ENCODE measurements at places on chromosomes 16 and 17.

DNA sequence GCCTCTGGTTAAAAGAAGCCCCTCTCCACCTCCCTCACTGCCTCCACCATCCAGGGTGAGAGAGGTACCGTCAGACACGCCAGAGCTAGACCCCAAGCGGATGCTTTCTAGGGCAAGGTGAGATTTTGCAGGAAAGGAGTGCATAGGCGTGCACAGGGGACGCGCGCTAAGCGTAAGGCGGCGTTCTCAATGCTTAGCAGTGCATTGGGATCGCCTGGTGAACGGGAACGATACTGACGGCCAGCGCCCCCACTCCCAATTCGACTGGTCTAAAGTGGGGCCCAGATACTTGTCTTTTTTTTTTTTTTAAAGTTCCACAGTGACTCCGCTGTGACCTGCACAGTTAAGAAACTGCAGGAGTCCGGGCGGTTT, 57.9 kb upstream of the CREBBP start:
- DNase-seq, result no peak

DNA sequence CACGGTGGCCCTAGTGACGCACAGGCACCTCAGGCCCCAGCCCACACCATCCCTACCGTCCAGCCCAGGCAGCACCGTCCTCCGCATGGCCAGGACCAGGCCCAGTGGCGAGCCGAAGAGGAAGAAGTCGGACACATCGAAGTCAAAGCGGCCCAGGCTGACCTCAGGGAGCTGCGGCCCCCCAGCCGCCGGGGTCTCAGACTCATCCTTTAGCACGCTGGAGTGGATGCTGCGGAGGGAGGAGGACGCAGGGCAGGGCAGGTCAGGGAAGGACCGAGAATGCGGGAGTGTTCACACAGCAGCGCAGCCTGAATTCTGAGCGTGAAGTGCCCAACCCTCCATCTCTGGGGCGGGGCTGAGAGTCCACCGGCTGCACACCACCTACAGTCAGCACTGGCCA, 30.1 kb downstream of the PIMREG start:
- DNase-seq, result no peak

DNA sequence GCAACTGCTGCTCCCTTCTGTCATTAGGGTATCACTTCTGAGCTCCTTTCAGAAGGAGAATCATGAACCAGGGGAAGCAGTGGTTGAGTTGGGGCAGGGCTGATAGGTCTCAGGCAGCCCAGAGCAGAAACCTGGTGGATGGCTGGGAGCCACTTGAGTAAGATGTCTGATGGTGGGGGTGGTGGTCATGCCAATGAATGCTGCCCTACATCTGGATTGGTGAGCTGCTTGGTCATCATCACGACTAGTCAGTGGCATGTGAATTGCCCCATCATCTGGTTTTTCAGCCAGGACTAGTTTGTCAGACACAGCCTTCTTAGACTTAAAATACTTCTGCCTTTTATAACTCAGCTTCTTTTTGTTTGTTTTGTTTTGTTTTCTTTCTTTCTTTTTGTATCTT, 2.6 kb downstream of the GID4 start:
- no peak for DNase-seq

DNA sequence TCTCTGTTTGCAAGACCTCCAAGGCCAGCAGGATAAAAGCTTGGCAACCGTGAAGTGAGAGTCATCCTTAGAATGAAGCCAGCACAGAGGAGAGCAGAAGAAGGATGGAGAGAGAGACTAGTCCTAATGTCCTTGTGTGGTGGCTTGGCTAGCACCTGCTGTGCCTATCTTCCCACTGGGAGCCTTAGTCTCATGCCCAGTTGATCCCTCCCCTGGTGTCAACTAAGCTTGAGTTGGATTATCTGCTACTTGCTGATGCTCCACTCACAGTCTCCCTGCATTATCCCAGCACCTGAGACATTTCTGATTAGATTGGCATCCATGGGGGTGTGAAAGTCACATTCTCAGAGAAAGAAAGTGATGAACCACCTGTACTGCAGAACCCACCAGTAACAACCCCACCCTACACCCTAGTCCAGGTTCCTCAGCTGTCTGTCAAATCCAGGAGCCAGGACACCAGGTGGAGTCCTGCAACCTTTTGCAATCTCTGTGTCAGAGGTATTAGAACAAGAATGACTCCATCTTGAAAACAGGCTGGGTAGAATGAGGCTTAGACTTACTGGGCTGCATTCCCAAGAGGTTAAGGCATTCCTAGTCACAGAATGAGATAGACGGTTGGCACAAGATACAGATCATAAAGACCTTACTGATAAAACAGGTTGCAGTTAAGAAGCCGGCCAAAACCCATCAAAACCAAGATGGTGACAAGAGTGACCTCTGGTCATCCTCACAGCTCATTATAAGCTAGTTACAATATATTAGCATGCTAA, 460.2 kb upstream of the C16orf82 start:
- no peak for DNase-seq

- DNase-seq, result no peak
Observed at GRCh38 chr16:735982-736453, 4.8 kb downstream of the CIAO3 start.

- DNase-seq, result no peak
Observed at GRCh38 chr16:55725055-55725777, 69.4 kb downstream of the SLC6A2 start.

DNA sequence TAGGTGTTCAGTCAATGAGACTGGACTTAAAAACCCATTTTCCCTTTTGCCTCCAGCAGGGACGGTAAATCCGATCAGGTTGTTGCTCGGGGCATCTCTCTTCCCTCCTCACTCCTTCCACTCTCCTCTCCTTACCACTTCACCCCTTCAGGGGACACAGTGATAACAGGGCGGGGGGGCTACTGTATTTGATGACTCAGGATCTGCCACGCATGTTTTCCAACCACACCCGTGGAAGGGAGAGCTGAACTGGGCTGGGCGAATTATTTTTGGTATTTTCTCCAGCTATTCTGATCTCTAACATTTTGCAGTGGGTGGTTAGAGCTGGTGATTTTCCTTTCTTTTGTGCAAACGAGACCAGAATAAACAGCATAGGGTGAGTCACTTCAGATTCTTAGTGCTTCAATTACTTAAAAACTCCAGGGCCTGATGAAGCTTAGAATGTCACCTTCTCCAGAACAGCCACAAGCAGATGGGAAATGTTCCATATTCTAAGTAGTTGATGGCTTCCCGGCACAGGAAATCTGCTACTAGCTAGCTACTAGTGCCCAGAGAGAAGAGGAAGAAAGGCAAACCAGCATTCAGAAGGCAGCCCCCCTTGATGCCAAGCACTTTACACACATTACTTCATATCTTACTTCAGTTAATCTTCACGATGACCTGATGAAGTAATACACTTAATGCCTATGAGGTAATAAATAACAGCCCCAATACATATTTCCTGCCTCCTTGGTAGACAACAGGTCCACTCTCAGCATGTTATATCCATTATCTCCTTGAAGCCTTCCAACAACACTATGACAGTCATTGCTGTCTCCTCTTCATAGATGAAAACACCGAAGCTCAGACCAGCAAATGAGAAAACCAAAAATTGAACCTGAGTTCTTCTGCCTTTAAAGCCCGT, 74.1 kb downstream of the ASIC2 start:
- peak; percentile 65 for DNase-seq

- no peak for DNase-seq
Observed at GRCh38 chr16:66289051-66289680, 77.3 kb upstream of the CDH5 start.

- no peak for DNase-seq
Observed at GRCh38 chr17:76903631-76904030, 35.4 kb downstream of the MGAT5B start.

DNA sequence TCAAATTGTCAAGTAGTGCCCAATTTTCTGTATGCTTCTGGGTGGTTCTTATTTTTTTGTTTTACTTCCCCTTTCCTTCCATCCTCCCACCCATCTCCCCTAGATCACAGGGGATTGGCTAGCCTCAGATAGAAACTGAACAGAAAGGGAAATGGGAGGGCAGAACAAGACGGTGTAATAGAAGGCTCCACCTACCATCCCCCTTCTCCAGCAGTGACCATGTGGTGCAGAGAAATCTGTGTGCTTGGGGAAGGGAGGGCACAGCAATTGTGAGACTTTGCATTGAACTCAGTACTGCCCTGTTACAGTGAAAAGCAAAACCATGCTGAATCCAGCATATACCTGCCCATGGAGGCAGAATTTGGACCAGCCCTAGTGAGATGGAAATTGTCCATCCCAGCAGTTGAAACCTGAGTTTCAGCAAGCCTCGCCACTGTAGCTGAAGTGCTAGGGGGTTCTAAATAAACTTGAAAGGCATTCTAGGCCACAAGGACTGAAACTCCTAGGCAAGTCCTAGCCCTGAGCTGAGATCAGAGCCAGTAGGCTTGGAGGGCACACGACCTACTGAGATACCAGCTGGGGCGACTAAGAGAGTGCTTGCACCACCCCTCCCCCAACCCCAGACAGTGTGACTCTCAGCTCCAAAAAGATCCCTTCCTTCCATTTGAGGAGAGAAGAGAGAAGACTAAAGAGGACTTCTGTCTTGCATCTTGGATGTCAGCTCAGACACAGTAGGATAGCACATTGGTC, 5.2 kb downstream of the SLFN11 start:
- DNase-seq, result no peak

DNA sequence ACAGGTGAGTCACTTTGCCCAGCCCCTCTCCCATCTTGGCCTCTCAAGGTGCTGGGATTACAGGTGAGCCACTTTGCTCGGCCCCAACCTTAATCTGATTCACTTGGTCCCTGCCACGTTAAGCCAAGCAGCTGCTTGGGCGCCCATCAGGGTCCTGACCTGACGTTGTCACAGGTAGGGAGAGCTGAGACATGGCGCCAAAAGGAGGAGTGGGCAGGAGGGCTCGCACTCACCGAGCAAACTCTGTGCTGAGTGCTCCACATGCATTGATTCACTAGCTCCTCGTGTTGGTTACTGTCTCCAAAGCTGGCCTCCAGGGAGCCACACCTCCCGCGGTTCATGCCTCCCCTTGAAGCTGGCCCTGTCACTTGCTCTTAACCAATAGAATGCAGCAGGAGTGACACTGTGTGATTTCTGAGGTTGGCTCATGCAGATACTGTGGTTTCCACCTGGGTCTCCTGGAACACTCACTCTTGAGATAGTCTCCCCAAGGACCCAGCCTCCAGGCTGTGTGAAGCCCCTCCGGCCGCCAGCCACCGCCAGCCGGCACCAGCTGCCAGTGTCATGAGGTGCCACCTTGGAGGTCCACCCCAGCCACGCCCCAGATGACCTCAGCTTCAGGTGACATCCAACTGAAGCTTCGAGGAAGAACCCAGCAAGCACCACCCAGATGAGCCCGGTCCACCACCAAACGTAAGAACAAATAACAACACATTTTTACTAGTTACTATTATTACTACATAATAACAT, 223.0 kb downstream of the GSG1L start:
- no peak for DNase-seq

DNA sequence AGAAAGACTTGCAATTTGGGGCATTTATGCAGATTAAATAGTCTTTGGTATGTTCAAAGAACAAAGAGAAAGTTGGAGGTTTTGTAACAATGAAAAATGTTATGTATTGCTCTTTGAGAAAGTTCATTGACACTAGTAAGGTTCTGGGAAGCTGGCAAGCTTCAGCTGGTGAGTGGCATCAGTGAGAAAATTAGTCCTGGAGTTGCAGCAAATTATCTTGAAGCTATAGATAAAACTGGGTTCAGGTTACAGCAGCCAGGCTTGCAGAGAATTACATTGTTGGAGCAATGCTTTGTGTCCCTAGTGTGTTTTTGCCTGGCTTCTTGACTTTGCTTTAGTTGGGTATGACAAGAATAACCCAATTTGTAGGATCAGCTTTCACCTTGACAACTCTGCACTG, 221.2 kb downstream of the CDH13 start:
- no peak for DNase-seq

DNA sequence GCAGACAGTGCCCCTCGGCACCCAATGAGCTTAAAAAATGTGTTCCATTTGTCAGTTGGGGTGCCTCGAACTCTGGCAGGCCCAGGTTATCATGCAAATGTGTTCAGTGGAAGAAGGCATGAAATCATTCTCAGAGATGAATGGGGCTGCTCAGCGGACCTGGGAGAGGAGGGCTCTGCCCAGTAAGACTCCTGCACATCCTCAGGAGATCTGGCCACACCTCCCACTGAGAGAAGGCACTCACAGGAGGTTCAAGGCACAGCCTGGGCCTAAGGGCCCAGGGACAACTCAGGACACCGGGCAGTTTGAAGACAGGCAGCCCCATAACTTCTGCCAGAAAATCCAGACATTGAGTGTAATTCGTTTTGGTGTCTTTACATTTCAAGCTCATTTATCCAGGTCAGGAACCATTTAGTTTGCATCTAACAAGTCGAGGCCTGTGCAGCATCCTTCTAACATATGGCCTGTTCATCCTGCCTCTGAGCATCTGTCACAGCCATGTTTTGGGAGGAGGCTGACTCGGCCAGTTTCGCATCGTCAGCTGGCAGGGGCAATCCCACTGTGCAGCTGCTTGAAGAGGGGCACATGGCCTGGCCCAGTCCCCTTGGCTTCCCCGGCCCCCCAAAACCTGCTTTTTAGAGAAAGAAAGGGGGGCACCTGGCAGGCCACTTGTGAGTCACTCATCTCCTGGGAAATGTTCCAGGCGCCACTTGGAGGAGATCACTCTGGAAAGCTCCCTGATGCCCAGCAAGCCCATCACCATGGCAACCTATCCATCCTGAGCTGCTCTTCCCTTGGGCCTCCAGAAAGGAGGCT, 31.2 kb upstream of the BCAR1 start:
- DNase-seq, result no peak

- DNase-seq, result no peak
Observed at GRCh38 chr16:77877712-77878347, 89.5 kb downstream of the VAT1L start.

DNA sequence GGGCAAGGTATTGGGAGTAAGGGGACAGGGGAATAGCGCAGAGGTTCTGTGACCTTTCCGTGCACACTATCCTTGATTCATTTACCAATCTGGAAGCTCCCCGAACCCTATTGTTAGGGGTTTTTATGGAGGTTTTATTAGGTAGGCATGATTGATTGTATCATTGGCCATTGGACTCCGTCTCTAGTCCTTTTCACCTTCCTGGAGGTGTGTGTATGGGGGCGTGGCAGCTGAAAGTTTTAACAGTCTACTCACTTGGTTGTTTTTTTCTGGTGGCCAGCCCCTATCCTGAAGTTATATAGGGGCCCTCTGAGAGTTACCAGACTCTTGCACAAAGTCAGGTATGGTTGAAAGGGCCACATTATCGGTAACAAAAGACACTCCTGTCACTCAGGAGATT, 23.0 kb downstream of the MAP2K4 start:
- DNase-seq, result no peak

- DNase-seq, result no peak
Observed at GRCh38 chr17:76272541-76273444, 7.6 kb downstream of the UBALD2 start.

Measured in spinal cord (tissue), 10 donors.